Inflammatory macrophage (primary cell): ENCODE measurements at places on chromosomes 2 and 18.
A peak's percentile ranks its signal among the peaks of the same experiment; 100 is the strongest.

GRCh38 chr2:201007584-201007998, 44.1 kb upstream of the ORC2 start:
- DNase-seq, result no peak

GRCh38 chr2:136718273-136718672, 47.1 kb upstream of the THSD7B start:
- DNase-seq, result no peak

DNA sequence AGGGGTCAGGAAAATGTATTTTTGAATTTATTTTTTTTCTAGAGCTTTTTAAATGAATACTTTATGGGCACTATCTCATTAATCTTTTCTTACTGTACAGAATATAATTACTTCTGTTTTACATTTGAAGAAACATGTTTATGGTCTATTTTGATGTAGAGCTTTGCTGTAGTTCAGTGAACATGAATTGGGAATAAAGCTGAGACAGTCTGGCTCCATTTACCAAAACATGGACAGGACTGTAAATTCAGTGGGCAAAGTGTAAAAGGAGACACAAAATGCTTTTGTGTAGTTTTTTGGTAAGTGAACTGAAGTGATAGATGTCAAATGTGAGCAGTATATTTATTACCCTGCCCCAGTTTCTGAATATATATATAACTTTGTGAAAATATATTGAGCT, 1298.8 kb upstream of the NXPH2 start:
- no peak for DNase-seq

- no peak for DNase-seq
Observed at GRCh38 chr2:41940745-41941063, 107.1 kb upstream of the PKDCC start.

DNA sequence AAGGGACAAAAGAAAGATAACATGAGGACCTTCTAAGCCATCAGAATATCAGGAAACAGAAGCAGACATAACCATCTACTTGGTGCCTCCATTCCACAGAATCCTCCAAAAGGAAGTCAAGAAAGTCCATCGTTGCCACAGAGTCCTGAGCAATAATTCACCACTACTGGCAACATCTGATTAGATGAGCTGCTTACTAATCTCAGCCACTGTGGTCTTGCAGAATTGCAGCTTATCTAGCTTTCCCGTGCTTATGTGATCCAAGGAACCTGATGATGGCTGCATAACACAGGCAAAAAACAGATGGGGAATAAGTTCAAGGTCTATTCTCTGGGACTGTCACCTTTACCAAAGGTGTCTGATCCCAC, 278.5 kb downstream of the AFF3 start:
- DNase-seq, result peak; percentile 49
